ENCODE measurements at places on chromosomes 4 and X.

DNA sequence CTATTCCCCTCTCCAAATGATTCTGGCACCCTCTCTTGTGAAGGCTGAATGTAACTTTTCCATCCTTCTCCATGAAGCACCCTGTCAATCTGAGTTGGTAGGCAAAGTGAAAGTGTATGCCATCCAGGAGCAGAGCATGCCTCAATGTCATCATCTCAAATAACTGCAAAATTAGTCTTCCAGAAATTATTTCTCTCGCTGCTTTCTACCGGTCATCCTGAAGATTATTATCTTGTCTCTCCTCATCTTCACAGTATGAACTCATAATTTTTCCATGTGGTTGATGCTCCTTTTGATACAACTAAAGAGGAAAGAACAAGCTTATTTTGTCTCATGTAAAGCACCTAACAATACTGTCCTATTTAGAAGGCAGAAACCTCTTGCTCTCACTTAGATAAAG is 285.5 kb upstream of the PCDH7 start:
- no peak for DNase-seq

DNA sequence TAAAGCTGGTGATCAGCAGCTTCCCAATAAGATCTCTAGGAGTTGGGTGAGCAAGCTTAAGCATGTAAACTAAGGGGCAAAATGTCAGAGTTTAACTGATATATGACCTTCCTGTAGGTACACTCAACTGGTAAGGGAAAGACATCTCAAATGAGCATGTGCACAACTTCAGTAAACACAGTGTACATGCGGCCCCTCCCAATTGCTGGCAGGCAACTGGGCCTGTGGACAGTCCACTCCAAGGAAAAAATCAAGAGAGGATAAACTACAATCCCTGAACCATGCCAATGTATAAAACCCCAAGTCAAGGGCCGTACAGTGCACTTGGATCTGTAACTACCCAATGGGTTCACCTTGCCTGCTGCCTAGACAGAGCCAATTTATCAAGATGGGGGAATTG is 4.9 kb upstream of the NAA11 start:
- DNase-seq: no peak

- no peak for DNase-seq
Observed at GRCh38 chr4:81424816-81425755, 46.6 kb downstream of the RASGEF1B start.

- peak; percentile 0 for DNase-seq
Observed at GRCh38 chrX:63754136-63754859, 30.7 kb downstream of the ARHGEF9 start.

GRCh38 chr4:125200556-125200955 is 114.2 kb upstream of the FAT4 start:
- no peak for DNase-seq

- DNase-seq: no peak
Observed at GRCh38 chrX:13463608-13464007, 105.8 kb upstream of the EGFL6 start.

GRCh38 chr4:3729882-3730226 is 36.3 kb upstream of the ADRA2C start:
- no peak for DNase-seq

DNA sequence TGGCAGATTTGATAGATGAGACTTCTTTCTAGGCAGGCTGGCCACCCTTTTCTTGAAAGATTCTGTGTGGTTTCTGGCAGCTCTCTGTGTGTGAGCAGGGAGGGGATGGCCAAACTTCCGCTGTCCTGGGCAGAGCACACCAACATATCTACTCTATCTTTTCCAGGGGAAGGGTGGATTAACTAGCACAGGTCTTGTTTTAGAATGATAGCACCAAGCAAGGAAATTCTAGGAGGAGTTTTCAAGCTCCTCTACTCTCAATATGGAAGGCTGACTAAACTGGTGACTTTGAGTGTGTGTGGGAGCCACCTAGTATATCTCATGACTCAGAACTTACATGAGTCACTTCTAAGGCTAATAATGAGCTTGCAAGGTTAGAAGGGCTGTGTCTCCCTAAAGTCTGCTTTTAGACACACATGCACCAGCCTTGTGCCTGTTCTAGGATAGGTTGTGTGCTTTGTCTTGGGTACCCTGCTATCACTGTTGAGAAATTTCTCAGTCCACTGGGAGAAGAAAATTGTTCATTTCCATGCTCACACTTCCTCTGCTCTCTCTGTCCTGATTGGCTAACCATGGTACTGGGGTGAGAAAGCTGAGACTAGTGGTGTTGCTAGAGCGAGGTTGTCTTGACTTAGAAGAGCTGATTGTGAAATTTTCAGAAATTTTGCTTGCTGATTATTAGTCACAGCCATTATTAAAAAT is 72.9 kb downstream of the YIPF6 start:
- DNase-seq: no peak

DNA sequence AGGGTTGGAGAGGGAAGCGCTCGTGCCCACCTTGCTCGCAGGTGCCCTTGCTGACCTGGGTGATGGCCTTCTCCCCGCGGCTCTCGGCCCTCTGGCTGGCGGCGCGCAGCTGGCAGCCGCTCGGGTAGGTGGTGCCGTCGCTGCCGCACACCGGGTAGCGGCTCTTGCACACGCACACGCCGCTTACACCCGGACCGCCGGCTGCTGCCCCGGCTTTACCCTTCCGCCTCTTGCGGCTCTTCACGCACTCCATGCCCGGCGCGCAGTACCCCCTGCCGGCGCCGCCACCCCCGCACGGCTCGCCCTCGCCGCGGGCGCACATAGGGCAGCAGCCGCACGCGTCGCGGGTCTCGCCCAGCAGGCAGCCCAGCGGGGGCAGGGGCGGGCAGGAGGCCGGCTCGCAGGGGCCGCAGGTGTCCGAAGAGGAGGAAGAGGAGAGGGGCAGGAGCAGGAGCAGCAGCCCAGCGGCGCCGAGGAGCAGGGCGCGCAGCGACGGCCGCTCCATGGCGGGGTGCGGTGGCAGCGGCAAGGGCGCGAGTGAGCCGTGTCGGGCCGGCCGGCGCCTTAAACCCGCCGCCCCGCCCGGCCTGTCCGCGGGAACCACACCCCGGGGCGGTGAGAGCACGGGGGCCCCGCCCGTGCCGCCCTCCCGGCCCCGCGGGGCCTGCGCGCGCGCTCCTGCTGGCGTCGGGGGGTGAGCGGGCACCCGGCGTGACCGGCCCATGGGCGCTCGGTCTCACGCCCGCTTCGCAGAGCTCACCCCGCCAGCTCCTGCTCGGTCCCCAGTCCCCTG is at the start of gene IGFBP7:
IGFBP7 (minus strand) TSS at position 539 of the 793 bp plus-strand sequence; CDS start at position 505, 34 bp downstream.
- no peak for DNase-seq

DNA sequence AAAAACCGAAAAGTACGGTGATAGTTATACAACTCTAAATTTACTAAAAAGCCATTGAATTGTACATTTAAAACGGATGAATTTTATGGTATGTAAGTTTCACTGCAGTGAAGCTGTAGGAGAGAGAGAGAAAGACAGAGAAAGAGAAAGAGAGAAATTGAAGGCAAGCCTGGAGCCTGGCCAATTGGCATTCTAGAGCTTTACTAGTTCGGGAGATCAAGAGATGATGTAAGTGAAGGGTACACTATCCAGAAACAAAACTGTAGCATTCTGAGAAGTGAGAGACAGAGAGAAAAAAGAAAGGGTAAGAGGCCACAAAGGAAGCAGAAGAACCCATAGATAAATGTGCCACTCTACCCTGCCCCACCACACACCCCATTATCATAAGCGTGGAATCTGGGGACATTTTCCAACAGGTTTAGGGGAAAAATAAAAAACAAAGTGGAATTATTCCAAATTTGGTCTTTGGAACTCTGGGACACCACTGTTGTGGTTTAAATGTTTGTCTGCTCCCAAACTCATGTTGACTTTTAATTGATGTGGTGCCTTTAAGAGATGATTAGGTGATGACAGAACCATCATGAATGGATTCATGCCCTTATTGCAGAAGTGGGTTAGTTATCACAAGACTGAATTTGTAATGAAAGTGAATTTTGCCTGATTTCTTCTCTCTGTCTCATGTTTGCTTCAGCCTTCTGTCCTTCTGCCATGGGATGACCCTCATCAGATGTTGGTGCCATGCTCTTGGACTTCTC is 123.0 kb upstream of the PLS3 start:
- no peak for DNase-seq

DNA sequence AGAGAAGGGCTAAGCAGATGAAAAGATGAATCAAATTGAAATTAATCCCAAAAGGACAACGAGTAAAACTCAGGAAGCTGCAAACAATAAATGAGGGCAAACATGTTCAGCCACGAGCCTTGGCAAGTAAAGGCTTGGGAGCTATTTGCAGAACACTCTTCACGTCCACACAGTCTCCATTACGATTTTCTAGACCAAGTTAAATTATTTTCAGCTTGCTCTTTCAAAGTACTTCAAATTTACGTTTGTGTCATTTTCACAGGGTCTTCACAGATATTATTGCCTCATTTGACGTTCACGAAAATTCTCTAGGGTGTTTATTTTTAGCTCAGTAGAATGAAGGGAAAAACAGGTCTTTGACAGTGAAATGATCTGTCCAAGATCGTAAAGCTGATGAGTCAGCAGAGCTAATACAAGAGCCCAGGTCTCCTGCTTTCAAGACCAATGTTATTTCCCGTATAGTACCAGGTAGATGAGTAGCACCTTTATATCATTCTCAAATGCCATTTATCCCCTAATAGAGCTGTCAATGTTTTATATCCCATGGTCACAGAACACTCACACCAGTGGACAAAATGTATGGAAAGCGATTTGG is 20.9 kb downstream of the KLB start:
- DNase-seq: peak; percentile 10

DNA sequence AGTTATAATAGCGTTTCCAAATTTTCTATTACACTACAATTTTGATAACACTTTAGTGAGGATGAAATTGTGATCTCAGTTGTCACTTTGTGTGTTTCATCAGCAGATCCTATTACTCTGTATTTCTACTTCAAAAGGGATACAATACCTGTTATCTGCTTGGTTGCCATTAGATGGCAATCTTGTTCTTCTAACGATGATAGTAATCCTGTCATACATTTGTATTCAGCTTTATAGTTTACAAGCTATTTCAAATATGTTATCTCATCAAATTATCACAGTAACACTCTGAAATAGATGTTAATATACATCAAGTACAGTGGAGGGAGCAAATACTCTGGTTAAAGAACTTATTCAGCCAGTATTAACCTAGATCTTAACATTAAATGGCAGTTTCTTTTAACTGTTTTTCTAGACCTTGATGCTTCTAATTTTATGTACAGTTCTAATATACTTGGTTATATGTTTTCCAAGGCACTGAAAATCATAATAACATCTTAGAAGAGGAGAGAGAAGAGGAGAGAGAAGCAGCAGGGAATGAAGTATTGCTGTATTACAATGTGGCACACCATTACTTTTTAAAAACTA is 292.0 kb downstream of the CCSER1 start:
- DNase-seq: peak; percentile 10

DNA sequence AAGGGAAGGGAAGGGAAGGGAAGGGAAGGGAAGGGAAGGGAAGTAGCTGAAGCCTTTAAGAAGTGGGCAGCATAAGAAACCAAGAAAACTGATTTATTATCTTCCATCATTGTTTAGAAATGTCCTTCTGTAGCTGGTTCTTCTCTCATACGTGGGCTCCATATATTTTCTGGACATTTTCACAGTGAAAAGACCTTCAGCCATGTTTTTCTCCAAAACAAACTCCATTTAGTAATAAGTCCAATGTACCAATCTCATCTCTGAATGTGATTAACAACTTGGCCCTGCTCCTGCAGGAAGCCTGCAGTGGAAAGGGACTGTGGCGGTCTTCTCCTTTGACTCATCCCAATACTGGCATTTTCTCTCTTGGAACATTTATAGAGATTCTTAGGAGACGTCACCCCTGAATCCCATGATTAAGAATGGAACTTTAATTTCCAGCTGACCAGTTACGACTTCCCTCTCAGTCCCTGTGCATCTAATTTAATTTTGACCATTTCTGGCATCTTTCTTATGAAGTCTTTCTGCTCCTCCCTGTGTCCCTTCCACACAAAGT is 96.6 kb upstream of the GUCY1A1 start:
- no peak for DNase-seq

DNA sequence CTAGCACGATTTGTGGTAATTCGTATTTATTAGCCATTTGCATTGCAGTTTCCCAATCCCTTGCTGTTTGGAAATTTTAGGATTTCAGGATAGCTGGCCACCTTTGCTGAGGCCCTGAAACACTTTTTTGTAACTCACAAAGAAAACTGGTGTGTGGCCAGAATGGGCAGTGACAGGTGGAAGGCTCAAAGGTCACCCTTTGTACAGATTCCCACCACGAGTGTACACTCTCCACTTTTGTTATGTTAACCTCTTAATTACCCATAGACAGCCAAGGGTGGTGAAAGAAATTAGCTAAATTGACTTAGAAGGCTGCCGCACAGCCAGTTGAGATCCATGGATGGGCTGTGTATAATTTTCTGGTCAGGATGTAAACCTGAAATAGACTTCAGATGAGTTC is 109.7 kb upstream of the ARX start:
- no peak for DNase-seq

DNA sequence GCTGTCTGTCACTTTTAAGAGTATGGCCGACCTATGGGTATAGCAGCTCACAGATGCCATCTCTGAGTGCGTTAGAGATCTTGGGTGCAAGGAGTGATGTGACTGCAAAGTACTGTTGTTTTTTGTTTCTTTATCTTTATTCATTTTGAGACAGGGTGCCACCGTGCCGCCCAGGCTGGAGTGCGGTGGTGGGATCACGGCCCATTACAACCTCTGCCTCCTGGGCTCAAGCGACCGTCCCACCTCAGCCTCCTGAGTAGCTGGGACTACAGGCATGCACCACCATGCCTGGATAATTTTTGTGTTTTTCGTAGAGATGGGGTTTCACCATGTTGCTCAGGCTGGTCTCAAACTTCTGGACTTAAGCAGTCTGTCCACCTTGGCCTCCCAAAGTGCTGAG is 71.4 kb downstream of the CCKAR start:
- no peak for DNase-seq

GRCh38 chrX:42680666-42681065 is 97.3 kb downstream of the PPP1R2C start:
- no peak for DNase-seq

DNA sequence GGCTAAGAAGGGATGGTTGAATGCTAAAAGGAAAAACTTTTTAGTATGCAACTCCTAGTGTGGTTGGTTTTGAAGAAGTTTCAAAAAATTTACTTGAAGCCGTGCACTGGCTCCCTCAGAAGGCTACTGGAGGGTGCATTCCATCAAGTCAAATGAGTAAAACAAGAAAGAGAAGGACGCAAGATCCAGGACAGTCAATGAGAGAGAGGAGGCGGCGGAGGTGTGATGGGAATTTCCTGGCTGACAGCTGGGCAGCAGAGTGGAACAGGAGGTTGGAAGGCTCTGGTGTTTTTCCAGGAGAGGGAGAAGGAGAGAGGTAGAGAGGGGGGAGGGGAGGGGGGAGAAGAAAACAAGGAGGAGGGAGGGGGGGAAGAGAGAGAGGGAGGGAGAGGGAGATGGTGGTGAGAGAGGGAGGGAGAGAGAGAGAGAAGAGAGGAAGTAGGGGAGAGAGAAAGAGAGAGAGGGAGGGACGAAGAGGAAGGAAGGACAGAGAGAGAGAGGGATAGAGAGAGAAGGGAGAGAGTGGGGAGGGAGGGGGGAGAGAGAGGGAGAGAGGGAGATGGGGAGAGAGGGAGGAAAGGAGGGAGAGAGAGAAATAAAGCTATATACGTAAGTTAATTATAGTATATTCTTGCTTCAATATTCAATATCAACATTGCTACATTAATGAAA is 126.4 kb downstream of the SH3KBP1 start:
- DNase-seq: no peak

- DNase-seq: no peak
Observed at GRCh38 chr4:10201381-10202223, 85.0 kb upstream of the WDR1 start.

Measured in urinary bladder (tissue), 4 donors.